ENCODE measurements at places on chromosomes 6 and 20. TPM values are rescaled to one million over a fixed set of nuclear protein-coding genes. Genes with fewer than 3 reads are reported as not detected.

- no peak for DNase-seq
These were observed 752.6 kb upstream of the MARCKS start for GRCh38 chr6:113104541-113104940.

Gene C6orf132
- 0.65 TPM for total RNA-seq

DNA sequence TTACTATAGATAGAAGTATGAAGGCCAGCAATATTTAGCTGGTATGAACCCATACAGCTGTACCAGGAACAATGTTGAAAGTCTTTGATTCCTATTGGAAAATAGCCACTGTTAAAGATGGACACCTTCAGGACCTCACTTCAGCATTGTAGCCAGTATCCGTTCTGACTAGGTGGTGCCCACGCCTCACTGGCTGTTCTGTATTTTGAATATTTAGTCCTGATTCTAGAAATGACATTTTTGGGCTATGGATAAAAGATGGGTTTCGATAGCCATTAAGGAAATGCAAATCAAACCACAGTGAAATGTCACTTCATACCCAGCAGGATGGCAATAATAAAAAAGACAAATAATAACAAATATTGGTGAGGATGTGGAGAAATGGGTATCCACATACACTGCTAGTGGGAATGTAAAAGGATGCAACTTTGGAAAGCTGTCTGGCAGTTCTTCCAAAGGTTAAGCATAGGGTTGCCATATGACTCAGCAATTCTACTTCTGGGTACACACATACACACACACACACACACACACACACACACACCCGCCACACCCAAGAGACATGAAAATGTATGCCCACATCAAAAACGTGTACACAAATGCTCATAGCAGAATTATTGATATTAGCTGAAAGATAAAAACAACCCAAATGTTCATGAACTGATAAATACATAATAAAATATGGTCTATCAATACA is 56.8 kb downstream of the UTRN start:
- DNase-seq = no peak

Gene BPIFB2
- not detected for total RNA-seq

- DNase-seq = peak; percentile 36
These were observed 201.2 kb upstream of the SMLR1 start for GRCh38 chr6:130625825-130626527.

GRCh38 chr6:2666906-2667575 is 83.7 kb downstream of the MYLK4 start:
- no peak for DNase-seq

Gene PDCD2
- total RNA-seq = 99.4 TPM

Gene SLC17A1
- not detected for total RNA-seq

Gene FAM217A
- total RNA-seq = not detected

GRCh38 chr6:23823421-23823820 is 302.6 kb upstream of the NRSN1 start:
- no peak for DNase-seq

- DNase-seq = no peak
These were observed 25.3 kb downstream of the ACSS1 start for GRCh38 chr20:25032478-25033264.

DNA sequence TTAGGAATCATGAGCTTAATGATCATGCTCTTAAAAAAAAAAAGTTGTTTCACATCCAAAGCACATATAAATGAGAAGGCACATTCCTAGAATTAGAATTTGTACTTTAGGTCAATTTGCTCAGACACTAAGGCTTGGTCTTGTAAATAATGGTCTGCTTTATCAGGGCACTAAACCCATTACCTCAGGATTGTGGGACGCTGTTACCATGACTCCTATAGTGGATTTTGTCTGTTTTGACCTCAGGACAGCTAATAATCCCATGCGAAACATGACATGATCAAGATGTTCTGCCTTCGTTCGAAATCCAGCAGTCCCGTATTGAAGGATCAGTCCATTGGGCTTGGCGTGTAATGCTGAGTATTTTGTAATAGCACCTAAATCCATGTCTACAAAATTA is 2.4 kb downstream of the PGM3 start:
- no peak for DNase-seq

DNA sequence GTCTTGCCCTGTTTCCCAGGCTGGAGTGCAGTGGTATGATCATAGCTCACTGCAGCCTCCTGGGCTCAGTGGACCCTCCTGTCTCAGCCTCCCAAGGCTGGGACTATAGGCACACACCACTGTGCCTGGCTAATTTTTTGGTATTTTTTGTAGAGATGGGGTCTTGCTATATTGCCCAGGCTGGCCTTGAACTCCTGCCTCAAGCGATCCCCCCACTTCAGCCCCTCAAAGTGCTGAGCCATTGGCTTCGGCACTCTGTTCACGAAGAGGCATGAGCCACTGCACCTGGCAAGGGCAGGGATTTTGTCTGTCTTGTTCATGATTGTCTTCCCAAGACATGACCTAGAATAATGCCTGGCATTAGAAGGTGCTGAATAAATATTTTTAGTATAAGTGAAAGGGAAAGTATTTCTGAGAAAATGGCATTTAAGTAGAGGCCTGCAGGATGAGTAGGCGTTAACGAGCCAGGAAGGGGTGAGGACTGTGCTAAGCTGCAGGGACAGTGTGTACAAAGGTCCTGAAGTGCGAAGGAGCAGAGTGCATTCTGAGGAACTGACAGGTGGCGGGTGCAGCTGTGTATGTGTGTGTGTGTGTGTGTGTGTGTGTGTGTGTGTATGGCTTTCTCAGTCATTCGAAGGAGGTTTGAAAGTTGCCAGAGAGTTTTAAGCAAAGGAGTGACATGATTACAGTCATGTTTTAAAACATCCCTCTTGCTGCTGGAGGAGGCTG is 43.0 kb downstream of the VEGFA start:
- no peak for DNase-seq

DNA sequence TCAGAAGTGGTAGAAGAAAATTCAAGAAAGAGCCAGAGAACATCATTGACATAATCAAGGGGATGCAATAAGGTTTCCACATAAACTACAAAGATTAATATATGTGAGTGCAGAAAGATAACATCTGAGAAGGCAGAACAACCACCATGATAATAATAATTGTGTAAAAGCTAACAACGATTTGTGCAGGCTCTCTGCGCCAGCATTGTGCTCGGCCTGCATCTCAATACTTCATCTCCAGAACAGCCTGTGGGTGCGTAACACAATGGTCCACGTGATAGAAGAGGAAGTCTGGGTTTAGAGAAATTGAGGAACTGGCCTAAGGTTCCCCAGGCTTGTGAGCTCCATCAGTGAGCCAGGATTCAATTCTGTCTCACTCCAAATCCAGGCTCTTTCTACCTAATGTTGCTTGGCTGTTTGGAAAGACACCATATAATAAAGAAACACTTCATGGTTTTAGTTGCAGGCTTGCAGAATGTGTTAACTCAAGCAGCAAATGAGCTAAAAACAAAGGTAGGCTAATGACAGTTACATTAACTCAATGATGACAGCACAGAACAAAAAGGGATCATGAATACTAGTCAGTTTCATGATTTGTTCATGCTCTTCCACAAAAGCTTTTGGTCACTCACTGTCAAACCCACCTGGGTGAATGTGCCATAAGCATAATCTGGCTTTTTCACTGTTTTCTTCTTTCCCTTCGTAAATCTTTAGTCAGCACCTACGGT is 71.2 kb downstream of the LY86 start:
- DNase-seq = no peak

DNA sequence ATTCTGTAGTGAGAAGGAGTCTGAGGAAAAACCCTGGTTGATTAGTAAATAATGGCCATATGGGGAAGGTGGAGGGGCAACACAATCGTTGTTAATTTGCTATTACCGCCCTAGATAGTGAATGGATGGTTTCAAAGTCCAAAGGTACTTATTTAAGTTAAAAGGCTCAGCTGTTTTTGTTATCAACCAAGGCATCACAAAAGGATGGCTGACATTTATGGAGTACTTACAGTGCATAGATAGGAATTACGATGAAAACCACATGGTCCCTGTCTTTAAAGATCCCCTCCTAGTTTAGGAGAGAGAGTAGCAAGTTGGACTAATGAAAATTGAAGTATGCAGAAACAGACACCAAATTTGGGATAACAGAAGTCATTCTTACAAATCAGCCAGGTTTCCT is 319.6 kb downstream of the CDKAL1 start:
- no peak for DNase-seq

DNA sequence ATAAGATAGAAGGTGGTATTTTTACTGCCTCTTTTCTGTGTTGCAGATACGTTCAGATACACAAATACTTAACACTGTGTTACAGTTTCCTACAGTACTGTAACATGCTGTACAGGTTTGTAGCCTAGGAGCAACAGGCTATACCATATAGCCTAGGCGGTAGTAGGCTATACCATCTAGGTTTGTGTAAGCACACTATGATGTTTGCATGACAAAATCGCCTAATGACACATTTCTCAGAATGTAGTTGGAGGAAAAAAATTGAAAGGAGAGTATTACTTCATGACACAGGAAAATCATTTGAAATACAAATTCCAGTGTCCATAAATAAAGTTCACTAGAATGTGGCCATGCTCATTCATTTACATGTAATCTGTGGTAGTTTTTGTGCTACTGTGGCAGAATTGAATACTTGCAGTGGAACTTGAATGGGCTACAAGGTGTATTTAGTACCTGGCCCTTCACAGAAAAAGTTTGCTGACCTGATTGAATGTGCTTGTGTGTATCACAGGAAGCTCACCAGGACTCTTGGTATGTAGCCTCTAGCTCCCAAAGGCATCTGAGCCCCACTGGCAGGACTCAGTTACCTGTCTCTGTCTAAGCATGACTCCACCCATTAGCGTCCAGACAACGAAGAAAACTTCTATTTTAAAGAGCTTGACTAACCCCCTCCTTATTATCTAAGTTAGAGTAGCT is 18.8 kb downstream of the TOP1 start:
- DNase-seq = no peak

Gene C6orf141
- not detected for total RNA-seq

Gene DBNDD2
- total RNA-seq = 28.7 TPM

- no peak for DNase-seq
These were observed 186.3 kb downstream of the OGFRL1 start for GRCh38 chr6:71474942-71475341.

- DNase-seq = no peak
These were observed 222.9 kb downstream of the DLL1 start for GRCh38 chr6:170067923-170068360.

GRCh38 chr6:14784596-14785492 is 461.0 kb upstream of the JARID2 start:
- peak; percentile 23 for DNase-seq

DNA sequence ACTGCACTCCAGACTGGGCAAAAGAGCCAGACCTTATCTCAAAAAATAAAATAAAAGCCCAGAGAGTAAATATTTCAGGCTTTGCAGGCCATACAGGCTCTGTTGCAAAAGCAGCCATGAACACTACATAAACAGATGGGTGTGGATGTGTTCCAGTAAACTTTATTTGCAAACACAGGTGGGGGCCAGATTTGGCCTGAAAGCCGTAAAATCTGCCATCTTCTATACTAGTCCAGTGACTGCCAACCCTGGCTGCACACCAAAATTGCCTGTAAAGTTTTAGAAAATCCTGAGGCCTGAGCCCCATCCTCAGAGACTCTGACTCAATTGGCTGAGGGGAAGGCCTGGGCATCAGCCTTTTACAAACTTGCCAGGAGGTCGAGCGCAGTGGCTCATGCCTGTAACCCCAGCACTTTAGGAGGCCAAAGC is 103.6 kb downstream of the ZMYND8 start:
- DNase-seq = no peak

DNA sequence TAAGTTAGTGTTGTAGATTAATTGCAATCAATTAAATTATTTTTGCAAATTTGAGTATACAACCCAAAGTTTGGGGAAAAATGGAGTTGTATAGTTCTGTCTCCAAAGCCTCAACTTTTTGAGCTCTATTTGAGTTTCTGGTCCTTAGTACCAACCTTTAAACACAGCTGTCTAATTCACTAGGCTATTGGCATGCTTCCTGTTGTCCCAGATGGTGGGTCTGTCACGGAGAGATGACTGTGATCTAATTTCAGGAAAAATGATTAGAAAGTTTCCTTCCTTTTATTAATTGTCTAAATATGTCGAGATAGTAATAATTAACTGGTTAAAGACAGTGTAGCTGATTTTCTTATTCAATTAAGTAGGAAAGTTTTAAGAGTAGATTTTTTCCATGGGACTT is 109.6 kb downstream of the SCAF8 start:
- DNase-seq = no peak

GRCh38 chr20:44618318-44618731 is 33.2 kb downstream of the ADA start:
- DNase-seq = peak; percentile 40

Gene DHX35
- 14.2 TPM for total RNA-seq

GRCh38 chr20:50810842-50811241 is 16.0 kb downstream of the BCAS4 start:
- DNase-seq = no peak

DNA sequence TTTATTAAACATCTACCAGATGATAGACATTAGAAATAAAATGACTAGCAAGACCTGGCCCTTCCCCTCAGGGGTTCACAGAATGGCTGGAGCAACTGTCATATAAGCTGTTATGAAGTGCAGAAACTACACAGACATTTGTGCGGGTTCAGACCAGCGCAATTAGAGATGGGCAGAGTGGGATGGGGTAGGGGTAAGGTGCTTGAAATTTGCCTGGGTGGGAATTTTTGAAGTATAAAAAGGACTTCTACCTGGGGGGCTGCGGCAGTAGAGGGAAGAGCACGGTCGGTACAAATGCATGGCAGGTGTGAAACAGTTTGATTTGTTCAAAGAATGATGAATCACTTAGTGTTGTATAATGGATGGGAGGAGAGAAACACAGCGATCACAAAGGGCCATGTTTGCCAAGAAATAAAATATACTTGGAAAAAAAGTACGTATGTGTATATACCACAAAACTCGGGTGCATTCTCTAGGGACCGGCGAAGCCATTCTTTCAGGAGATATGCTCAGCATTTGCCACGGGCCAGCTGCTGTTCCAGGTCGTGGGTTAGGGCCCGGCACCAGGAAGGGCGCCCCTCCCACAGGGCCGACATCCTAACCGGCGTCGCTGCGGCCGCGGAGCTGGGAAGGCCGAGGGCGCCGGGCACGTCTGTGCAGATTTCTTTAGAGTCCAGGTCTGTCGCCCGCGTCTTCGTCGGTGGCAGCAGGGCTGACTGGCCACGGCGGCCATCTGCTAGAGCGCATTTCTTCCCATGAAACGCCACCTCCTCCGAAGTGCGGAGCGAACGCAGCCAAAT is 809 bp upstream of the NOL7 start:
- peak; percentile 48 for DNase-seq

DNA sequence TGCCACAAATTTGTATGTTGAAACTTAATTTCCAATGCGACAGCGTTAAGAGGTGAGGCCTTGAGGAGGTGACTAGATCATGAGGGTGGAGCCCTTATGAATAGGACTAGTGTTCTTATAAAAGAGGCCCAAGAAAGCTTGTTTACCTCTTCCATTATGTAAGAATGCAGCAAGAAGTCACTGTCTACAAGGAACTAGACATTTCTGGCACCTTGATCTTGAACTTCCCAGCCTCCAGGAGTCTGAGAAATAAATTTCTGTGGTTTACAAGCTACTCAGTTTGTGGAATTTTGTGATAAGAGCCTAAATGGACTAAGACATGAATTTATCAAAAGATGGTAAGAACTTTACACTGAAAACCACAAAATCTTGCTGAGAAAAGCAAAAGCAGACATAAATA is 173.6 kb upstream of the SGK1 start:
- DNase-seq = no peak
